ENCODE measurements at places on chromosomes 12 and 14.
A peak's percentile ranks its signal among the peaks of the same experiment; 100 is the strongest.

- no peak for DNase-seq
These were observed 25.2 kb downstream of the SRGAP1 start for GRCh38 chr12:63869656-63870055.

GRCh38 chr14:22981876-22982476, 375 bp downstream of the AJUBA start:
- DNase-seq, result no peak

DNA sequence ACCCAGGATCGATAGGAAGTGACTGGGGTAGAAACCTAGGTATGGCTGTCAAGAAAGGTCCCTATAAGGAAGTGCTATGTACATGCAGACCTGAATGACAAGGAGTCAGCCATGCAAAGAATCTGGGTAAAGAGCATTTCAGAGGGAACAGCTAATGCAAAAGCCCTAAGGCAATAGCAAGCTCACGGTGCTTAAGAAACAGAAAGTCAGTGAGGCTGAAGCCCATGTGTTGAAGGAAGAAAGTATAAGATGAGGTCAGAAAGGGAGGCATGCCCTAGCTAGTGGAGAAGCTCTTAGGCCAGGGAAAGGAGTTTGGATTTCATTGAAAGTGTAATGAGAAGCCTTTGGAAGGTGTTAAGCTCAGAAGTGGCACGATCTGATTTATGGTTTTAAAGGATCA, 6.0 kb upstream of the ADCY6 start:
- DNase-seq, result no peak

- DNase-seq, result no peak
These were observed 130.9 kb downstream of the TBX5 start for GRCh38 chr12:114275086-114275485.

DNA sequence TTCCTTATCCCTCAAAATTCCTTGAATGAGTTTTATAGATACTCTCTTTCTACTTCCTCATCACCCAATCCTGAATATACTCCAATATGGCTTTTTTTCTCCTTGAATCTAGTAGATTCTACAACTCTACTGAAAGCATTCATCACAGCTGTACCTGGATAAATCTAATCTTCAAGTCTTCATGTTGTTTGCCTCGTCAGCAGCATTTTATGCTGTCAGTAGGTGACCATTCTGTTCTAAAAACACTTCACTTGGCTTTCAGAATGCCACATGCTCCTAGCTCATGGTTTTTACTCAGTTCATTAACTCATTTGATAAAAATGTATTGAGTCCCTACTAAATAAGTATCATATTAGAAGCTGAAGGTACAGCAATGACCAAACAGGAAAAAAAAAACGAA, 113.3 kb downstream of the NOVA1 start:
- no peak for DNase-seq

DNA sequence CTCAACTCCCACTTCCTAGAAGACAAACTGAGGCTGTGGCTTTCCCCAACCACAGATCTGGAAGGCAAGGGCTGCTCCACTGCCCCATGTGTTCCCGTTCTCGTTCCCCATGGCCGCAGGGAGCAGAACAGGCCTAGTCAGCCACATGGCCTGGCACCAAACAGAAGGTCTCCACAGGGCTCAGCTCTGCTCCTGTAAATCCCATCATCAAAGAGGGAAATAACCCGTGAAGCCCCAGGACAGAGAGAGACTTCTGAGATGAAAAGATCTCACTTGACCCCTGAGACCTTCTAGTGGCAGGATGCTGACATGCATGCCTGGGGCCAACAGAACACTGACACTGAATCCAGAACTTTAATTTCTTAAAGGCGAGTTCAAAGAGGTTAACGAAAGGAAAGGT, 68.9 kb downstream of the BCL11B start:
- DNase-seq, result no peak

DNA sequence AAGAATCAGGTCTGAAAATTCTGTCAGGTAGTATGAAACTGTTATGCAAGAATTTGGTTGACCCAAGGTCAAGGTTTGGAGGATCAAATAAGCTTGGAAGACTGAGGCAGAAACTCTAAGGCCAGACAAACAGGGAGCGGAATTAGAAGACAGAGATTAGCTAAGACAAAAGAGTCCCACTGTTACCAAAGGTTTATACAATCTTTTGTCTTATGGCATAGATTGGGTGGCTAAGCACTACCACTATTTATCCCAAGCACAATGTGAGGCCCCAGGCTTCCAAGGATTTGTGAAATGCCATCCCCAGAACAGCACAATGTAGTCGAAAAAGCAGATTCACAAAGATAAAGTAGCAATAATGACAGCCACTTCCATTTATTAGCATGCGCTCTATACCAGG, 311.2 kb downstream of the SEC23A start:
- DNase-seq, result no peak

- DNase-seq, result no peak
These were observed 294.8 kb upstream of the SOX5 start for GRCh38 chr12:24244231-24244630.

DNA sequence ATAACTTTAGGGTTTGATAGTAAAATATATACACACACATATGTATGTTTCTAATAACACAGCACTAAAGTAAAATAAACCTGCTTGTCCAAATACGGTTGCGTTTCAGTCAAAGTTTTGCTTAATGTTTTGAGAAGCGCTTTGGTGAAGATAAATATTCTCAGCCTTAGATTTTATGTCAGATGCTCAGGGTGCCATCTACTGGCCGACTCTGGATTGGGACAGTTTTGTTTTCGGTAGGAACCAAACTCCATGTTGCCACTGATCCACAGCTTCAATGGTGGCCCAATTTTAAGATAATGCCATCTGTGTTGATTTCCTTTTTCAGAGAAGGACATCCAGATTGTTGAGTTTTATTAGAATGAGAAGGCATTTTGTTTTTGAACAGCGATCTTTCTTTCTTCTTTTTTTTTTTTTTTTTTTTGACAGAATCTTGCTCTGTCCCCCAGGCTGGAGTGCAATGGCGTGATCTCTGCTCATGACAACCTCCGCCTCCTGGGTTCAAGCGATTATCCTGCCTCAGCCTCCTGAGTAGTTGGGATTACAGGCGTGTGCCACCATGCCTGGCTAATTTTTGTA, 43.1 kb downstream of the LLPH start:
- DNase-seq, result peak; percentile 56

DNA sequence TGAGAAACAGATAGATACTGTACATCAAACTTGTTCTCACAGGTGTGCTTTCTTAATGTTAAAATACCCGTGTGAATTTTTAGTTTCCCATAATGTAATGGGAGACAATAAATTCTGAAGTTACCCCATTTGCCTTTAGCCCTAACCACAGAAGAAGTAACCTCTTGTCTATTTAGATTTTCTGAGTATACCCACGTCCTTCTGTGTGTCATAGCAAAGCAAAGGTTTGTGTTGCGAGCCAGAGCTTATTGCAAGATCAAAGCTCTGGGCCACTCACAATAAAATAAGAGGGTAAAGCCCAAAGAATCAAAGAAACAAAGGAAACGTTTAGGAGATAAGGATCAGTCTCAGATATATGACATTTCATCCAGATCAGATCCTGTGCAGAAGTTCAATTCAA, 73.9 kb downstream of the BMP4 start:
- no peak for DNase-seq

DNA sequence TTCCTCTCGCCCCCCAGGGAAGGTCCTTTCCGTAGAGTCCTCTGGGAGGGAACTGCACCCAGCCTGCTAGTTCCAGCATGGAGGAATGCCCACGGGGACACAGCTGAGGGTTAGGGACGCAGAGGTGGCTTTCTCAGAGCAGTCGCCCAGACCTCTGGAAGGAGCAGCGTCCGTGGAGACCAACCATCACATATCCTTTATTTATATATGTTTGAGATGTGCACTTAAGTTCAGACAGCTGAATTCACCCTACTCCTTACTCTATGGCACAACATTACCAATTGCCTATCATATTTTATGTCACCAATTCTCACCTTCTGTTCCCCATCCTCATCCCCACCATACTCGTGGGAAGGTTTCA, 305.6 kb upstream of the DIO3 start:
- no peak for DNase-seq

- DNase-seq, result no peak
These were observed 93.1 kb downstream of the SLC5A8 start for GRCh38 chr12:101116911-101117310.
